ENCODE measurements at places on chromosomes 16 and 17.
A peak's percentile ranks its signal among the peaks of the same experiment; 100 is the strongest.

- no peak for DNase-seq
These were observed 99.8 kb upstream of the TBX2 start for GRCh38 chr17:61299517-61300513.

DNA sequence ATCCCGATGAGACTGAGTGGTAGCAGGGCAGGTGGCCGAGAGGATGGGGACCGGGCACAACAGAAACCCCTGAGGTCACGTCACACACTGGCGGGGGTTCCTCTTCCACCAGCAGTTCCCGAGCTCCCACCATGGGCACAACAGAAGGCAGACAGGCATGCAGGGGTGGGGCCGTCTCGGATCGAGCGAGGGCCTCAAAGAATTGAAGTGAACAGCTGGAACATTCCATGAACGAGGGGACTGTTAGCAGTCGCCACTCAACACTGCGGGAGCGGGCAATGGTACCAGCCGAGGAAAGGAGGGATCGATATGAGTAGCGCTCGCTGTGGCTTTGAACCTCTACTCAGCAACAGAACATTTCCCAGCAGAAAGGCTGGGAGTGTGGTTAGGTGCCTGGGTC, 5.3 kb downstream of the CEP131 start:
- DNase-seq = no peak

DNA sequence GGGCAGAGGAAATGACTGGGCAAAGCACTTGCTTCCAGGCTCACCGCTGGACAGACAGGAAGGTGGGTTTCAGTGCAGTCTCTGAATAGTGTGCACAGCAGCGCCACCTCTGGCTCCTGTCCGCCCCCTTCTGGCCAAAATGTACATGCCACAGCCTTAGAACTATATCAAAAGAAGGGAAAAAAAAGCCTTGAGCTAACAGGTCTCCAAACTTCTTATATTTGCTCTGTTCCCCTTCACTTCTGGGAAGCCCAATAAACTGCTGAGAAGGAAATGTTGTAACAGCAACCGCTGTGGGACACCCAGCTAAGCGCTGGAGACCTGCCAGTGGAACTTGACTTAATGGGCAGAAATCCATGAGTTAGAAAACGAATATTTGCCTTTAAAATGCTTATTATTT, 17.5 kb downstream of the COG7 start:
- peak; percentile 82 for DNase-seq

DNA sequence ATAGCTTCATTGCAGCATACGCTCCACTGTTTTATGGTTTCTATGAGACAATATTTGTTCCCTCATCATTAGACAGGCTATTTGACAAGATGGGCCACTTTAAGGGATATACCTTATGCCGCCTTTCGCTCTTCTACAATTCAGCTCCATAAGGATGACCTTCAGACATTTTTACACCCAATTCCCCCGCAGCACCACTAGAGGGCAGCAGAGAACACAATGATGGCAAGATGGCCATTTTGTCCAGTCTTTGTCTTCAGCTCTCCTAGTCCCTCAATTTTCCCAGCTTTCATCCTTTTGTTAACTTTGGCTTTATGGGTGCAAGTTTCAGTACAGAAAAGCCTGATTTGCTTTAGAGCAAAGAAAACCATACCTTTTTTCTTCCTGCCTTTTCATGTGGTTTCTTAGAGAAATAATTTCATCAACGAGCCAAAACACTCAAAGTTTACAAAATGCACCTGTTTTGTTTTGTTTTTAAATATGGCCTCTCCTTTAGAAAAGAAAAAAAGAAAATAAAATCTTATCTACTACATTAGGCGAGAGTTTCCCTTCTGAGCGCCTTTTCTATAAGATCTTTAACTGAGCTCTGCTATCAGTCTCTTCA, 355.3 kb downstream of the TOX3 start:
- no peak for DNase-seq

DNA sequence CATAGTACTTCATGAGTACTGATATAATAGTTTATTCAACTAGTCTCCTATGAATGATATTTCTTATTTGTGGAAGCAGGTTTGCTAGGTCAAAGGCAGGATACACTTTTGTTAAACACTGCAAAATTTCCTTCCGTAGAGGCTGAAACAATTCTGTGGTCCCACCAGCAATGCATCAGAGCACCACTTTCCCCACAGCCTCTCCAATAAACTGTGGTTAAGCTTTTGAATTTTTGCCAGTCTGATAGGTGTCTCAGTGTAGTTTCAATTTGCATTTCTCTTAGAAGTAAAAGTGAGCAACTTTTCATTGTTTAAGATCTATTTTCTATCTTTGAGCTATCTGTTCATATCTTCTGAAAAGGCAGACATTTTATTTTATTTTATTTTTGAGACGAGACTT, 36.4 kb upstream of the CORO6 start:
- DNase-seq = no peak

DNA sequence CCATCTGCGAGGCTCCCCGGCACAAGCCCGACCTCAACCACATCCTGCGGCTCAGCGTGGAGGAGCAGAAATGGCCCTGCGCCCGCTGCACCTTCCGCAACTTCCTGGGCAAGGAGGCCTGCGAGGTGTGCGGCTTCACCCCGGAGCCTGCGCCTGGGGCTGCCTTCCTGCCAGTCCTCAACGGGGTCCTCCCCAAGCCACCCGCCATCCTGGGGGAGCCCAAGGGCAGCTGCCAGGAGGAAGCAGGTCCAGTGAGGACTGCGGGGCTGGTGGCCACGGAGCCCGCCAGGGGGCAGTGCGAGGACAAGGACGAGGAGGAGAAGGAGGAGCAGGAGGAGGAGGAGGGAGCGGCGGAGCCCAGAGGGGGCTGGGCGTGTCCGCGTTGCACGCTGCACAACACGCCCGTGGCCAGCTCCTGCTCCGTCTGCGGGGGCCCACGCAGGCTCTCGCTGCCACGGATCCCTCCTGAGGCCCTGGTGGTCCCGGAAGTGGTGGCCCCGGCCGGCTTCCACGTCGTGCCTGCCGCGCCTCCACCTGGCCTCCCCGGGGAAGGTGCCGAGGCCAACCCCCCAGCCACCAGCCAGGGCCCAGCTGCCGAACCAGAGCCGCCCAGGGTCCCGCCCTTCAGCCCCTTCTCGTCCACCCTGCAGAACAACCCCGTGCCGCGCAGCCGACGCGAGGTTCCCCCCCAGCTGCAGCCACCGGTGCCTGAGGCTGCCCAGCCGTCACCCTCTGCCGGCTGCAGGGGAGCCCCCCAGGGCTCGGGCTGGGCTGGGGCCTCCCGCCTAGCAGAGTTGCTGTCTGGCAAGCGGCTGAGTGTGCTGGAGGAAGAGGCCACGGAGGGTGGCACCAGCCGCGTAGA, 13.1 kb upstream of the PRR35 start:
- peak; percentile 63 for DNase-seq

DNA sequence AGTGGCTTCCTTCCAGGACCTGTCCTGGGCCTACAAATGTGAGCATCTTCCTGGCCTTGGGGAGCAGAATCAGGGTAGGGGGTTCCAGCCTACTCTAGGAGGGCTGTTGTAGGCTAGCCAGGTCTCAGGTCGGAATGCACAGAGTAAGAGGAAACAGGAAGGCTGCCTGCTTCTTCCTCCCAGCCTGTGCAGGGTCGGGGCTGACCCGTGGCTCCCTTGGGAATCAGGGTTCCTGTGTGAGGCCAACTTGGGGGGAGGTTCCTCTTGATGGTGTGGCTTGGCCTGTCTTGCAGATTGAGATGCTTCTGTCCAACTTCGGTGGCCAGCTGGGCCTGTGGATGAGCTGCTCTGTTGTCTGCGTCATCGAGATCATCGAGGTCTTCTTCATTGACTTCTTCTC, 32.3 kb downstream of the SCNN1G start:
- DNase-seq = no peak

GRCh38 chr16:78094166-78094565, 5.3 kb upstream of the WWOX start:
- DNase-seq = no peak

- DNase-seq = no peak
These were observed 59.2 kb upstream of the TANC2 start for GRCh38 chr17:62906881-62907280.

All from upper lobe of left lung (tissue), 6 donors.